CMK (cell line): ENCODE measurements at places on chromosomes 5 and 9.

- no peak for DNase-seq
These were observed 146.7 kb downstream of the ACTL7B start for GRCh38 chr9:108709126-108709525.

DNA sequence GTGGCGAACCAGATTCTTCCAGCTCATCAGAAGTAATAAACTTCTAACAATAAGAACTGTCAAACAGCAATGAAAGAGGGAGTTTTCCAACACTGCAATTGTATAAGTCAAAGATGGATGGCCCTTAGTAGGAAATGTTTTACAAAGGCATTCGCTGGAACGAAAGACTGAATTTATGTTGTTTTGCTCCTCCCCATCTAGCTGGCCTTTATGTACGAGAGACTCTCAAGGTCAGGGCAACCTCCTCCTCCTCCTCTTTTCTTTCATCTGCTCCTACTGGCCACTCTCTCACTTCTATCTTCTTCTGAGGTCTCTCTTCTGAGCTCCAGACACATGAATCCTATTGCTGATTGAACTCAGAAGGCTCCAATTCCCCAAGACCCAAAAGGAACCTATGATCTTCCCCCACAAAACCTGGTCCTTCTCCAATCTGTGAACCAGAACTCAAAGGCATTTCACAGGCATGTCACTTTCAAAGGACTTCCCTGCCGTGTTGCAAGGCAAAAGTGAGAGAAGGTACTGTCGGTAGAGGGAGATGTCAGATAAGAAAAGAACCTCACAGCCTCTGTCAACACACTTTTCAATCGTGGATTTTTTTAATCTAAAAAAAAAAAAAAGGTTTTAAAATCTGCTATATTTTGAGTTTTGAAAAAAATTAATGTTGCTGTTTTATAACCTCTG, 28.5 kb upstream of the PUM3 start:
- DNase-seq: no peak

DNA sequence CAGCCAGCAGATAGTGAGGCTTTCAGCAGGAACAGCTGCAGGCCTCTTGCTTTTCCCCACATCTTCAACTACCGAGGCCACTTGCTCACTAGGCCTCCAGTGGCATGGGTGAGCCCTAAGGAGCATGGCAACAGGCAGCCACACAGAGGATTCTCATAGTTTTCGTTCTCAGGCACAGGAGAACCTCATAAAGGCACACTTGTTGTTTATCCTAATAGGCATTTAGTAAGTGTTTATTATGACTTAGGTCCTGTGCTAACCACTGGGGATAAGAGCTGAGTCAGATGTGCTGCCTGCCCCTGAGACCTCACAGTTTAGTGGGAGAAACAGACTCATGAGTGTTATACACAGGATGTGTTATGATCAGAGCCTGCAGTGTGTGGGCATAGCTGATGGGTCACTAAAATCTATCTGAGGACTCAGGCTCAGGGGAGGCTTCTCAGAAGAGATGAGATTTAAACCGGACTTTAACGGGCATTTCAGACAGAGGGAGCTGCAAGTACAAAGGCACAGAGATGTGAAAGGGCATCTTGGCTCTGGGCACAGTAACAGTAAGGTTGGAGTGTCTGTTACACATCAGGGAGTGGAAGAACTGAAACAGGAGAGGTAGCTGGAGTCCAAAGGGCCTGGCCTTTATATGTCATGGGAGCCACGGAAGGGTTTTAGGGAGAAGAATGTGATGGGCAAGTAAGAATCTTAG, 21.0 kb upstream of the HEMGN start:
- no peak for DNase-seq

- DNase-seq: no peak
These were observed 62.6 kb downstream of the PLAC8L1 start for GRCh38 chr5:146042628-146043279.

DNA sequence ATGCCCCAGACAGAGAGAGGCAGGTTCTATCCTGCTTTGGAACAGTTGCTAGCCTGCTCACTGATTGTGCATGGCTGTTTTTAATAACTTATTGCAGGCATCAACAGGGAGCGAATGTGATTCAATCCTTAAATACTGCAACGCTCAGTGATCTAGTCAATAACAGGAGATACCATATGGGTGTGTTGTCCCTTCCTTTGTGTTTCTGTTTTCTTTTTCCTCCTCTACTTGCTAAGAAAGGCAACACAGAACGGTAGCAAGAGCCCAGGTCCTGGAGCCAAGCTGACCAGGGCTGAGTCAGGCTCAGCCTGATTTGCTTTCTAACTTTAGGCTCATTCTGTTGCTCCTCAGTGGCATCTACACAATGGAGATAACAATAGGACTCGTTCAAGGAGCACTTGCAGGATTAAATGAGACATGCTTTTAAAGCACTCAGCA, 98.6 kb upstream of the EQTN start:
- no peak for DNase-seq

DNA sequence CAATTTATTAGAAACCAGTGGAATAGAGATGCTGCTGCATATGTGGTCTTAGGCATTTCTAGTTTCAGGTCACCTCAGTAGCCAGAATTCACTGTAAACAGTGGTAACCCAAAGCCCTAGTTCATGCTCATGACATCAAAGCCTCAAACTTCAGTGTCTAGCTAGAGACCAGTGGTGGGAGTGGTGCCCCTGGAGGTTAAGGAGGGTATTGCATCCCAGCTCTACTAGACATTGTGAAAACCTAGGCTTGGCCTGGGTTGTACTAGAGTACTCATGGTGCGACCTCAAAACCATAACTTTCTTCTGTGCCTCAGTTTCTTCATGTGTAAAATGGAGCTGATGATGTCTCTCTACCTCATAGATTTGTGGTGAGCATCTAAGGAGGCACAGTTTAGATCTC, 18.8 kb downstream of the COL5A1 start:
- DNase-seq: peak; percentile 21

GRCh38 chr5:73826301-73827105, 200.5 kb downstream of the ARHGEF28 start:
- no peak for DNase-seq

DNA sequence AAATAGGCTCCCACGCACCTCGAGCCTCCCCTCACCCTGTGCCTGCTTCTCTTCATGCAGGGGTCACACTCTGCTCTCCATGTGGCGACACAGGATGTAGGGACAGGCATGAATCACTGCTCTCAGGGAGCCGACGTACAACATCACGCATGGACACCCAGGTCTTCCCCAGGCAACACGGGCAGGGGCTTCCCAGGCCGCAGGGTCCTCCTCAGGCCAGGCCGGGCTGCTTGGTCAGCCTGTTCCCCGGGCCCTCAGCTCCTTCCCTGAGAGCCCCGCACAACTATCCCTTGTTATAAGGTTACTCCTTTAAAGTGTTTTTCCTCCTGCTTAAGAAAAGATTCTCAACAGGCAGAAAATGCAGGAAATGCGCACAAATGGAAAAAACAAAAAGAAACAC, 1.1 kb downstream of the SLC6A18 start:
- DNase-seq: no peak

DNA sequence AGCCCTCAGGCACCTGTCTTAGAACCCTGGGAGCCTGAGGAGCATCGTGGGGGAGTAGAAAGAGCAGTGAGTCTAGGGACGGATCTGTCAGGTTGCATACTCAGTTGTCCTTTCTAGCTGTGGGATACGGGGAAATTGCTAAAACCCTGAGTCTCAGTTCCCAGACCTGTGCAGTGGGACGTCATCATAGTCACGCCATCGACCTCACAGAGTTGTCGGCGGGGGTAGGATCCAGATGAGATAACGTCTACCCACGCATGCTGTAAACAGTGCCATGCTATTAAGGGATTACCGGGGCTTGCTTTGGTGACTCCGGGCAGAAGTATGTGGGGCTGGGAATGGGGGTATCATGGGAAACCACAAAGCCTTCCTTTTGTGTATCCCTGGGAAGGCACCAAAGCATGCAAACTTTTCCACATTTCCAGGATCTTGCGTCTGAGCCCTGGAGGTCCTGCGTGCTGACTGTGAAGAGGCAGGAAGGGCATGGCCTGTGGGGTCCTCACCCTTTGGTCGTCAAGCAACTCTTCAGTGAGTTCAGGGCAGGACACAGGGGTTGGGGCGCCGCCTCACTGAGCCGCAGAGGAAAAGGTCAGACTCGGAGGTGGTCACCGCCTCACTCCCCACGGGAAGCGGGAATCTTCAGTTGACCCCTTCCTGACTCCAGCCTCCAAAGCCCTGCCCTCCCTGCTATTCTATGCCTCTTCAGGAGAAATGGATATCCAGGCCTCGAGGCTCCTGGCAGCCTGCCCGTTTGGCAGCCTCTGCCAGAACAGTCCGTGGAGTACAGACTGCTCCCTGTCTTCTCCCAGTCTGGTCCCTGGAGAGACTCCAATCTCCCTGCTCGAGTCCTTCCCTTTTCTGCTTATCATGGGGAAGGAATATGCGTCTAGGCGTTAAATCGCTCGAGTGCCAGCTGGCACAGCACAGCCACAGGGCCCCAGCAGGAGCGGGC, 186.8 kb upstream of the KLF9 start:
- DNase-seq: no peak

- DNase-seq: no peak
These were observed 6.6 kb downstream of the PDZD2 start for GRCh38 chr5:31645420-31646081.

GRCh38 chr5:5381310-5381913, 41.1 kb upstream of the ICE1 start:
- no peak for DNase-seq

- DNase-seq: no peak
These were observed 9.9 kb upstream of the SPIN1 start for GRCh38 chr9:88378317-88378716.

- DNase-seq: no peak
These were observed 193.7 kb downstream of the PIK3R1 start for GRCh38 chr5:68409259-68409658.

DNA sequence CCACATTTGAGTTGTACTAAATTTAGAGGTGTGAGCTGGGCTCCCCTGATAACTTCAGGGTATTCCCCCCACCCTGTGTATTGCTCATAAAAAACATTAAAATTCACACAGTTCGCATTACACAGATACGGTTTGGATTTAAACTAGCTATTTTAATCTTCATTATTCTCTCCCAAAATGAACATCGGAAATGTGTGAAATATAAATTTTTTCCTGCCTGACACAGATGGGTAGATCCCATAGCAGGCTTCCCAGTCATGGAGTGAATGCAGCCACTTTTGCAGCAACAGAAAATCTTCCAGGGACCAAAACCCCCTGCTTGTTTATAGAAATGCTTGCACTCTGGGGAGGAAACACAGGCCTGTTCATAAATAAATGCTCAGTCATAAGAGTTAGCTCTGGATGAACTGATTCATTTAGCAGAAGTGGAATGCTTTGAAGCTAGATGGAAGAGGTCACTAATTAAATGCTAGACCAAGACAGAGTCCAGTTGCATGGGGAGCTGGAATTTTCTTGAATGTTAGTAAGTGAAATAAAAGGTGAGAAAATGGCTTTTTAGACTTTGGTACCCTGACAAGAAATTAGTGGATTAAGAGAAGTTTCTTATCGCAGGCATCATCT, 115.6 kb downstream of the PDE8B start:
- DNase-seq: no peak

DNA sequence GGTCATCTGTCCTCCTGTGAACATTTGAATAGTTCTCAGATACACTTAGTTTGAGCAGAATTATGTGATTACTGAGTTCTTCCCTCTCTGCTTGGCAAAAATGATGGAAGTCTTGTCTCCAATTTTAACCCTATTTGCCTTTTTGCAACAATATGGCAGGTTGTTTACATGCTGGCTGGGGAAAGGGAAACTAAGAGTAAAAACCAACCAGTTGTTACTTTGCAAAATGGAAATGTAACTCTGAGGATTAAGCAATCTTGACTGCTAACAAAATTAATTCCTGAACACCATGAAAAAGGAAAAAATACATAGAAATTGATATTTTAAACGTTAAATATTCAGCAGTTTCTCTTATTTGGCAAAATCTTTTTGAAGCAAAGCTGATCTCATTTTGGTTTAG, 11.1 kb downstream of the SIT1 start:
- no peak for DNase-seq

DNA sequence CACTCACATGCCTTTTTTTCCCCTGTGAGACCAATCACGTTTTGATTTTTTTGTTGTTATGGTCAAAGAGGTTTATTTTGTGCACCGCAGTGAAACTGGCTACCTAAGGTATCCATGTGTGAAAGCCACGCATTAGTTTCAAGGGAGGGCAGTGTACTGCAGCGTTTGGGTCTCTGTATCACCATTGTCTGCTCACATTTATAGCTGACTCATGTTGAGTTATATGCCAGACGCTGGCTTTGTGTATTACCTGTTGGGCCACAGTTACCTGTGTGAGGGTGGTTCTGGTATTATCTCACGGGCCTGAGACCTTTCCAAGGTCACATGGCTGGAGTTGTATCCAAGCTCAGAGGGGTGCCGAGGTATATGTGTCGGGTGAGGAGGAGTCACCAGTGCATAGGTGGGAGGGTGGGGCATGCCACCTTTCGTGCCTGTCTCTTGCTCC, 75.8 kb downstream of the ARHGAP26 start:
- no peak for DNase-seq
